ENCODE measurements at places on chromosomes 1 and 21. TPM values are rescaled to one million over a fixed set of nuclear protein-coding genes. Genes with fewer than 3 reads are reported as not detected.

- no peak for DNase-seq
Measured at GRCh38 chr1:206971029-206971655, 882 bp upstream of the FCAMR start.

DNA sequence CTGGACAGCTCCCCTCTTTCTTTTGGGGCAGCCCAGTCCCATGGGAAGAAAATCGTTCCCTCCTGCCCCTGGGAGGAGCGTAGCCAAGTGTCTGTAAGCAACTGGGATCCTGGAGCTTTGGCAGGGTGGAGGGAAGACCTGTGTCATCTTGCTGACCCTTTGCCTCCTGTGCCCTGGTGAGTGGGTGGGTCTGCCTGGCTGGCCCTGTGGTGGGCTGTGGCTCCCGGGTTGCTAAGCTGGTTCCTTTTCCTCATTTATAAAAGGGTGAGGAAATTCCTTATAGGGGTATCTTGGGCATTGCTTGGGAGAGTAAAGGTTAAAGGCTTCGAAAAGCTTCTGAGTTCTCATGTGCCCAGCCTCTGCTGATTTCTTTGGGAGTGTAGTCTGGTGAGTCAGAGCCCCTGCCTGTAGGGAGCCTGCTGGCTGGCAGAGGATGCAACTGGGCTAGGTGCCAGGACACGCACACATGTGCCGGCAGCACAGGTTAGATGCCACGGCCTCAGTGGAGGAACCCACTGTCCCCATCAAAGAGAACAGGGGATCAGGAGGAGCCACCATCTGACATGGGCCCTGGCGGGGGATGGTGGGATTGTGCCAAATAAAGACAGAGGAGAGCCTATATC, 85.2 kb downstream of the ARHGEF10L start:
- DNase-seq = no peak

DNA sequence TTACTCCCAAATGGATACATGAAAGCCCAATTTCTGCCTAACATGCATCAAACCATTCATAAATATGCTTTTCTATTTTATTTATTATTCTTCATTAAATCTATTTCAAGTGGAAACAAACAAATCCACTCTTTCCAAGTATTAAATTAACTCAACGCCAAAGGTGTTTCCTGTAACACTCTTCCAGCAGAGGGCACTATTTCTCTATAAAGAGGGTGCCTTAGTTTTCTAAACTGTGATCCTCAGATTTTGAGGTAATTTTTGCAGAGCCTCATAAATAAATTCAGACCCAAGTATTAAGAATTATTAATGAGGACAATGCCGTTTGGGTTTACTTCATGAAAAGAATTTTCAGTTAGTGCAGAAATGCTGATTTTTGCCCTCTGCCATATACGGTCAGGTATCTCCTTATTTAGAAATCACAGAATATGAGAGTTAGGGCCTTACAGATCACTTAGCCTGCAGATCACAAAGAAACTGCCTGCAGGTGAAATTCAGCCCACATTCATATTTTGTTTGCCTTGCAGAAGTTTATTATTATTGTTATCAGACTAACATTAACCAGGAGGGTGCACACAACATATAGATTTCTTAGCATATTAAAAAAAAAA, 40.1 kb upstream of the MYSM1 start:
- peak; percentile 77 for DNase-seq

GRCh38 chr21:27397578-27397977, 430.7 kb upstream of the ADAMTS5 start:
- no peak for DNase-seq

DNA sequence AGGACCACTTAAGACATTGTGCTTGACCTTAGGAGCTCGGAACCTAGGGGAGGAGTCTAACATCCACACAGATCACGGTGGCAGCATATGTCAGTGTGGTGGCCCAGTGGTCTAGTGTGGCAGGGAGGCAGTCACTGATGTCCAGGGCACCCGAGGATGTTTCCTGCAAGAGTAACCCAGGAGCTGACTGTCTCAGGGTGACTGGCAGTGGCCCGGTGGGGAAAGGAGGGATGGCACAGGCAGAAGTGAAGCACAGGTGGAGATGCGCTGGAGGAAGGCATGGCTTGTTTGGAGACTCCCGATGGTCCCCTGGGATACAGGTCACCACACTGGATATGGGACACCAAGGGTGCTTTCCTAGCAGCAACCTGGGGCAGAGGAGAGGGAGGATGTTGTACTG, 16.3 kb downstream of the CHIT1 start:
- DNase-seq = no peak

DNA sequence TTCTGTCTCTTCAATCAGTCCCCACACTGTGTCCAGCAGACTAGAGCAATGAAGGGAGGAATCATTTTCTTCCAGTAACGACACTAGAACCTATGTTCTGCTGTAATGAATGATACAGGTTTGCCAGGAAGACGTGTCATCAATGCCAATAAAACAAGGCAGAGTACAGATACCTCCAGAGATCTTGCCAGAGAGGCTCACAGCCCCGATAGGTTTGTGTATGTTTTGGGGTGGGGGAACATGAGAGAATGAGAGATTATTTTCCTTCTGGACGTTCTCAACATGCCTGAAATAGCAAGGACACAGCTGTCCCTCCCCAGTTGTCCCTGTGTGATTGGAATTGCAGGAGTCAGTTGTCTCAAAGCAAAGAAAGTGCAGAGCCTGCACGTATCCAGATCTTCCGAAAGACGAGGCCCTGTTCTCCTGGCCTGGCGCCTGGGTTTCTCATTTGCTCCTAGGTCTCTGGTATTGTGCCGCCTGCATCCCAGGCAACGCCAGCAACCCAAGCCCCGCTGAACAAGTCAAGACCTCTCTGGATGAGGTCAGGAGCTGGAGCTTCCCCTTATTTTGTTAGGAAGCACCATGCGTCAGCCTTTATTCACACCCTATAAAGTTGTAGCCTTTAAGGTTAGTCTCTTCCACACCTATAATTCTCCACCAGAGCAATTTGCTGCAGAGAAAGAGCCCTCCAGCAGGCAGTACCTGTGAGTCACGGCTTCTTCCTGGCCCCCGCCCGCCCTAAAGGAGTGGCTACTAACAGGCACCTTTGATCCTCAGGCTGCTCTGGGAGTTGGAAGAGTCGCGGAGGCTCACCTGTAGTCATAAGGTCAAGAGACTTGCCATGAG, 130.5 kb downstream of the TOMM20 start:
- no peak for DNase-seq

DNA sequence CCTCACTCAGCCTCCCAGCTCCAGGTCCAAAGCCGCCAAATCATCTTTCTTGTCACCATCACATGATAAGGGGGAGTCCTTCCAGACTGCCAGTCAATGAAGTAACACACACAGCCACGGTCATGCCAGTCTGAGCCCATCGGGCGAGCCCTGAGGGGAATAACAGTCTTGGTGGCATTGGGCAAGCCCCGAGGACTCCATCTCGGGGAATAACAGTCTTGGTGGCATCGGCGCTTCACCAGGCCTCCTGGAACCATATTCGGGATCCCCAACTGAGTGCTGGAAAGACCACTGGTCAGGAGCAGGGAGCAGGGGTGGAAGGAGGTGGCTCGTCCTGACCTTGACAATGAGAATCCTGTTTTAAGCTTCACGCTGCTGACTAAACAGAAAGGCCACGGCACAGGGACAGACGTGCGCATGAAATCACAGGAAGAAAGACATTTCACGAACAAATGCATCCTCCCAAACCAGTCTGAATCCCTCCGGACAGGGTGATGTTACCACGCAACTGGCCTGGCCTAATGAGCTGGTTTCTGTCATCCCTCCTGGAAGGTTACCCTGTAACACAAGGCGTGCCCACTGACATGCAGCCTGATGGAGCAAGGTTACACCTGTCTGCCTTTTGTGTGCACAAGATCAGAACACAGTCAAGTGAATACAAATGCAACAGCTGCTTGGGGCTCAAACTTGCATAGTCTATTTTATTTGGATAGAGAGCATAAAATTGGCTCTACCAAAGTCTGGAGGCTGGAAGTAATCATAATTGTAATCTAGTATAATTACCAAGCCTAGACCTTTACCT, 517.4 kb downstream of the KIF26B start:
- DNase-seq = no peak

DNA sequence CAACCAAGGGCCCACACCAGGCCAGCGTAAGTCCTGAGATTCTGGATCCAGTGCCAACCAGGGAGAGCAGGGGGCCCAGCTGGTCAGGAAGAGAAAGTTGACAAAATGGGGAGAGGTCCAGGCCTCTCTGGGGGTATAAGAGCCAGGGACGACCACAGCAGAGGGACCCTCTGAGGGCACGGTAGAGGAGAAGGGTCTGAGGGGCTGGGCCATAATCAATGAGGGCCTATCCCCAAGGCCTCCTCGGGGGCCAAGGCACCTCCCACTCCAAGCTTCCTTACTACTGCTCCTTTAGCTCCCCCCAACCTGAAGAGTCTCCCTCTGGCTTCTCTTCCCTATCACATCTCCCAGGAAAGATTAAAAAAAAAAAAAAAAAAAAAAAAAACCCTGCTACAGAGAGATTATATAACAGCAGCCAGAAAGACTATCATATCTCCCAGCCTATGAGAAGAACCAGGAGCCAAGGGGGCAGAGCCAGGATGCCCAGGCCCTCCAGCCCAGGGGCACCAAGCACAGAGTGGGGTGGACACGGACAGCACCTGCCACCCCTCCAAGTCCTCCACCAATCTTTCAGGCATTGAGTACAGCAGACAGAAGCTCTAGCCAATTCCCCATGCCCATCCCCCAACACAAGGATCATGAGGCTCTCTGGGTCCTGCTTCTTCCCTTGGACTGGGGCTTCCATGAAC, 2.7 kb downstream of the MEF2D start:
- no peak for DNase-seq

Gene RAB7B
- 2.7 TPM for total RNA-seq

Gene GNG4
- total RNA-seq = 1.9 TPM

Gene LIN28A
- total RNA-seq = under 0.01 TPM

Gene GBP5
- 26.4 TPM for total RNA-seq

Gene C1orf185
- total RNA-seq = not detected

Gene COX20
- 9.7 TPM for total RNA-seq

Gene TESK2
- 7.8 TPM for total RNA-seq

Gene NFIA
- 19.7 TPM for total RNA-seq

Gene C4BPA
- total RNA-seq = not detected

All from hematopoietic multipotent progenitor cell (in vitro differentiated cells).